ENCODE measurements at places on chromosomes 13 and 19. TPM values are rescaled to one million over a fixed set of nuclear protein-coding genes. Genes with fewer than 3 reads are reported as not detected.

DNA sequence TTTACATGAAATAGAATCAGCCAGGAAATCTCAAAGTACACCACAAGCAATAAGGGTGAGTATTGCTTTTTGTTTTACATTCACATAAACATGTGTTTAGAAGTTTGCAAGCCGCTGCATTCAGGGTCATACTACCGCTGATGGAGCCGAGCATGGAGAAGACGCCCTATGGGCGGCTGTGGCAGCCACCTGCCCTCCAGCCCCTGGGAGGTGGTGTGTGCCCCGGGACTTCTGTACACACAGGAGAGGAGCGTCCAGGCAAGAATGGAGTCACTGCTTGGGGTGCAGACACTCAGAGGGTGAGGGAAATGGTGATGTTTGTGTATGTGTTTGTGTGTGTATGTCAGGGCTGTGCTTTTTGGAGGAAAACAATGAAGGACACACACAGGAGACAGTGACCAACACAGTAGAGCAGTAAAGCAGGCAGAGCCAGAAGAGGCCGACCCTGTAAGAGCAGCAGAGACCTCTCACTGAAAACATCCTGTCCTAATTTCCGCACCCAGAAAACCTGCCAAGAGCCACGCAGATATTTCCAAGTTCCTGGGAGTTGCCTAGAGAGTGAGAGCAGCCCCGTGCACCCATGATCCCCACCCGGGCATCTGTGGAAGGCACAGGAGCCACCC lies 108.1 kb upstream of the GJB6 start:
- DNase-seq: no peak

- DNase-seq: no peak
Measured at GRCh38 chr13:49246850-49247642, 679 bp upstream of the CDADC1 start.

The CPB2 gene
- 0.55 TPM for total RNA-seq

DNA sequence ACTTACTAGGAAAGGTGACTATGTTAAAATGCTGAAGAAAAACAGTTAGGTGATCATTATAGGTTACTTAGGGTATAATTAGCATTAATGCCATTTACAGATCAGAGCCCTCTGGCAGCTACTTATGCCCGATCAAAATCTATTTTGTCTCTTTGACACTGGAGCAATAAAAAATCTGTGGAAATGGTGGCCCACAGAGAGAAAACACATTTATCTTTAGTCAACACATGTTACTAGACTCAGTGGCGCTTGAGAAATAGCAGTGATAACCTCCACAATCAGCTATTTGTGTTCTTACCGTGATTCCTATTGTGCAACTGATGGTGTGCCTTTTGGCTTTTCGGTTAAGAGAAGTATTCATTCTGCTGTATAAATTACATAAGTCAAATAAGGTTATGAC lies 1519.6 kb downstream of the PCDH9 start:
- DNase-seq: peak; percentile 39

The ZNF790 gene
- total RNA-seq: 2.6 TPM

DNA sequence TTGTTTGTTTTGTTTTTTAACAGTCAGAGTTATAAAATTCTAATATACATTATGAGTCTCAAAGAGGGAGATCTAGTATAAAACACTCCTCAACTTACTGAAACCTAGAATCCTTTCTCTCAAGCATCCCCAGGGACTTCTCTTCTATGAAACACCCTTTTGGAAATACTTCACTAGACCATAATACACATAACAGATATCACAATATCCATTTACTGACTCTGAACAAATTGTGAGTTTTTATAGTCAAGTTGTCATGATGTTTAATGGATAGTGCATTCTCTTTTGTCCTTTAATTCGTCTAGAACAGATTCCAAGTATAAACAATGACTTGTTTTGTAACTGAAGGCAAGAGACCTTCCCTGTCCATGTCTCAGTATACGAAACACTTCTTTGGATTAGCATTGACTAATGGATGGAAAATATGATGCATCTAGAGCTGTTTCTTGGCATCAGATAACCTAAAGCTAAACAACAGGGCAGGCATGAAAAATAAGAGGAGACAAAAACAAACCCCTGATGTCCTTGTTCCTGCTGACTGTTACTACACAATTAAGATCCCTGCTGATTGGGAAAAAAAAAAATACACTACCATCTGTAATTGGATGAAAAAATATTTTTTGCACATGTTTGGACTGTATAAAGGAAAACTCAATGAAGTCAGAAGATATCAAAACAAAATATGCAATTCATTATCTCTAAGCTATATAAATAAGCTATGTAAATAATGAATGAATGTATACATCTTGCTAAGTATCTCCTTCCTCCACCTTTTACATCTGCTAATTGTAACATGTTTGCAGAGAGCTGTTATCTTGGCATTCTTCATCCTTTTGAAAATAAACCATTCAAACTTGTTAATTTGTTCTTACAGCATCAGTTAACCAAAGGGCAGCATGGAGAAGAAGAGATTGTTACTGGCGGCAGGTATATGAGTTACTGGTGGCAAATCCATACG lies 214.2 kb downstream of the LACC1 start:
- DNase-seq: peak; percentile 31

GRCh38 chr13:36673352-36673751 lies 468 bp upstream of the SERTM1 start:
- no peak for DNase-seq

GRCh38 chr19:5865772-5866171 lies 4.6 kb downstream of the FUT5 start:
- DNase-seq: no peak

The GRIN2D gene
- total RNA-seq: 0.08 TPM

GRCh38 chr19:33826521-33826920 lies 29.9 kb downstream of the KCTD15 start:
- DNase-seq: no peak

The PLPPR3 gene
- 1.4 TPM for total RNA-seq

GRCh38 chr13:29204651-29205050 lies 384.5 kb downstream of the MTUS2 start:
- no peak for DNase-seq

The LRG1 gene
- total RNA-seq: 0.05 TPM

- DNase-seq: no peak
Measured at GRCh38 chr13:30294004-30294403, 13.3 kb downstream of the KATNAL1 start.

- DNase-seq: no peak
Measured at GRCh38 chr13:44759384-44760360, 183.5 kb upstream of the TSC22D1 start.

The ARHGAP45 gene
- total RNA-seq: 4.9 TPM

DNA sequence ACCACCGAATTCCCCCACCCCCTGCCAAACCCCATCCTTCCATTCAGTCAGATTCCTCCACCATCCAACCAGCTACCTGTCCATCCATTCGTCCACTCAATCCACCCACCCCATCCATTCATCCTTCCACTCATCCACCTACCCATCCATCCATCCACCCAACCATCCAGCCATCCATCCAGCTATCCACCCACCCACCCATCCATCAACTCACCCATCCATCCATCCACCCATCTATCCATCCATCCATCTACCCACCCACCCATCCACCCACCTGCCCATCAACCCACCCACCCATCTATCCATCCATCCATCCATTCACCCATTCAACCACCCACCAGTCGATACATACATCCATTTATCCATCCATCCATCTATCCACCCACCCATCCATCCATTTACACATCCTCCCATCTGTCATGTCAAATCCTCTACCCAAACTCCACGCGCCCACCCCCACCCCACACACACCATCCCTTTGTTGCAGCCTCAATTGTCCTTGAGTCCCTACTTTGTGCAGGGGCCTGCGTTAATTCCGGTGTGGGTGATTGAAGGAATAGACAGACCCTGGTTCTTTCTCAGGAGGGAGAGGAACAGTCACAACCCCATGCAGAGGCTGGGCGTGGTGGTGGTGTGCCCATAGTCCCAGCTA lies 5.3 kb upstream of the SLC5A5 start:
- no peak for DNase-seq

The PALM3 gene
- not detected for total RNA-seq

DNA sequence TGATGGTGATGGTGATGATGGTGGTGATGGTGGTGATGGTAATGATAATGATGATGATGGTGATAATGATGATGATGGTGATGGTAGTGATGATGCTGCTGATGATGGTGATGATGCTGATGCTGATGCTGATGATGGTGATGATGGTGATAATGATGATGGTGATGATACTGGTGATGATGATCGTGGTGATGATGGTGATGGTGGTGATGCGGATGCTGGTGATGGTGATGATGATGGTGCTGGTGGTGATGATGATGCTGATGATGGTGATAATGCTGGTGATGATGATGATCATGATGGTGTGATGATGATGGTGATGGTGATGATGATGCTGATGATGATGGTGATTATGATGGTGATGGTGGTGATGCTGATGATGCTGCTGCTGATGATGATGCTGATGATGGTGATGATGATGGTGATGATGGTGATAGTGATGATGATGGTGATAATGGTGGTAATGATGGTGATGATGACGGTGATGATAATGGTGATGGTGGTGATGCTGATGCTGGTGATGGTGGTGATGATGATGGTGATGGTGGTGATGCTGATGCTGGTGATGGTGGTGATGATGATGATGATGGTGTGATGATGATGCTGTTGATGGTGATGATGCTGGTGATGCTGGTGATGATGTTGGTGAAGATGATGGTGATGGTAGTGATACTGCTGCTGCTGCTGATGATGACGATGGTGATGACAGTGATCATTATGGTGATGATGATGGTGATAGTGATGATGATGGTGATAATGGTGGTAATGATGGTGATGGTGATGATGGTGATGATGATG lies 62.8 kb downstream of the ZNF536 start:
- no peak for DNase-seq

The ZNF90 gene
- 0.77 TPM for total RNA-seq

GRCh38 chr13:51380269-51380668 lies 40.8 kb downstream of the SERPINE3 start:
- no peak for DNase-seq

The CGB8 gene
- not detected for total RNA-seq

DNA sequence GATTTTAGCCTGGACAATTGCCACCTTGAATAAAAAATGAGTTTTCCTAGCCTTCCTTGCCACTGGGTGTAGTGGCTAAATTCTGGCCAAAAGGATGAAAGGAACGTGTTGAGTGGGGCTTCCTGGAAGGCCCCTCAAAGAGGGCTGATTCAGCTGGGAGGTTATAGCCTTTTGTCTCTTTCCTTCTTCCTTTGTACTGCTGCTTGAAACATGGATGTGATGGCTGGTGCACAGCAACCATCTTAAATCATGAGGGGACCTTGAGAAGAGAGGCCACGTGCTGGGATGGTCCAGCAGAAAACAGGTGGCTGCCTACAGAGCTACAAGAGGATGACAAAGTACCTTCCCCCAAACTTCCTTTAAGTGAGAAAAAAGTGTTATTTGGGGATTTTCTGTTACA lies 40.0 kb upstream of the GJB6 start:
- DNase-seq: no peak

The C19orf12 gene
- 54.7 TPM for total RNA-seq

DNA sequence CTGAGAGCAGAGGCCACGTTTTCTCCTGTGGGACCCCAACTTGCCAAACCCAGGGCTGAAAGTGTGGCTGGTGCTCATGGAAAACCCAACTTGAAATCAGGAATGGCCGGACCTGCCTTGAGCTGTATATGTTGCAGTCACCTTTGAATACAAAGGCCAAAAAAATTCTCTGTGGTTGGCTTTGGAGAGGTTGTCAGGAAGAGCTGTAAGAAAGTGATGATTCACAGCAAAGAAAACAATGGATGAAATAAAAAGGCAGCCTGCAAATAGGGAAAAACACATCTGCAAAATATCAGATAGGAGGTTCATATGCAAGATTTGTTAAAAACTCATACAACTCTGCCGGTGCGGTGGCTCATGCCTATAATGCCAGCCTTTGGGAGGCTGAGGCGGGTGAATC lies 715.8 kb downstream of the UQCRFS1 start:
- no peak for DNase-seq

The CD177 gene
- not detected for total RNA-seq

DNA sequence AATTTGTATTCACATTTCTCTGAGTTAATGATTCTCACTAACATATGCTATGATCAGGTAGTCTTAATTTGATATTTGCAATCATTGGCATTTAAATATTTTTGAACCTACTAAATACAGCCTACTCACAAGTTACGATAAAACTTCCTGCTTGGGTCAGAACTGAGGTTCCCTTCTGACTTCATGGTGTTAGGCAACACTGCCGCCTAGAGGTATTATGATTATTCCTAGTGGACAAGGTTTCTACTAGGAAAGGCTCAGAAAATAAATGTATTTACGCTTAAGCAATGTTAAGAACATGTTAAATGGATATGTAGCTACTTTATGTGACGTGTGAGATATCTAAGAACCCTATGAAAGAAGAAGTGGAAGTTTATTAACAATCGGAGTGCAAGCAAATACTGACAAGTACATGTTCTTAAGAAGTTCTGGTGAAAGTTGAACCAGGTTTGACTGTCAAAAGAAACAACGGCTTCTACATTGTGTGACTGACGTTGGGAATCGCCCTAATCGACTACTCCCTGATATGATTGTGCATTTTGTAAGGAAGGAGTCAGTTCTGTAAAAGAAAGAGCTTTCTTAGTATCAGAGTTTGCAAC lies 1395.8 kb downstream of the SLITRK5 start:
- DNase-seq: peak; percentile 80

The ZNF584 gene
- 13.9 TPM for total RNA-seq

The ASPDH gene
- total RNA-seq: not detected

- peak; percentile 28 for DNase-seq
Measured at GRCh38 chr13:92896842-92897241, 329.8 kb upstream of the GPC6 start.

The CABP5 gene
- not detected for total RNA-seq

GRCh38 chr13:26821672-26822071 lies 61.1 kb upstream of the GPR12 start:
- DNase-seq: no peak

The CD79A gene
- total RNA-seq: 0.11 TPM

DNA sequence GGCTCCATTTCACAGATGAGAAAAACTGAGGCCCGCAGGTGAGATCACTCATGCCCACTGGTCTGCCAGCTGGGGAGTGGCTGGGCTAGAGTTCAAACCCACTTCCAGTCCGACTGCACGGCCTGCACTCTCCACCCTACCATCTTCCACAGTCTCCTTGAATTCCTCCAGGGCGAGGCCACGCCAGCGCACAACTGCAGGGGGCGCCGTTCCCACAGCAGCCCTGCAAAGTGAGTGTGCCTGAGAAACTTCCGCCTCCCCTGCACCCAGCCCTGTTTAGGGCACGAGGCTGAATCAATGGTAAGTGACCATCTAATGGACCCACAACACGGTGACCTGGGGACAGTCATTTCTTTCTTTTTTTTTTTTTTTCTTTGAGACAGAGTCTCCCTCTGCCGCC lies 829 bp upstream of the ATCAY start:
- no peak for DNase-seq

DNA sequence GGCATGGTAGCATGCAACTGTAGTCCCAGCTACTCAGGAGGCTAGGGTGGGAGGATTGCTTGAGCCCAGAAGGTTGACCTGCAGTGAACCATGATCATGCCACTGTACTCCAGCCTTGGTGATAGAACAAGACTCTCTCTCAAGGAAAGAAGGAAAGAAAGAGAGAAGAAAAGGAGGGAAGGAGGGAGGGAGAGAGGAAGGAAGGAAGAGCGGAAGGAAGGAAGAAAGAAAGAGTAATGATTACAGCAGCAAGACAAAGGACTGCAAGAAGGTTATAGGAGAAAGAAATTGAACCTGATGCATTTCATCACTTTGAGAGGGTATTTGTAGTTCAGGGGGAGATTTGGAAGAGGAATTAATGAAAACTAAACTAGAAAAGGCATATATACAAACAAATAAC lies 155.7 kb downstream of the LACC1 start:
- no peak for DNase-seq
